ENCODE measurements at places on chromosomes 16 and 17.

DNA sequence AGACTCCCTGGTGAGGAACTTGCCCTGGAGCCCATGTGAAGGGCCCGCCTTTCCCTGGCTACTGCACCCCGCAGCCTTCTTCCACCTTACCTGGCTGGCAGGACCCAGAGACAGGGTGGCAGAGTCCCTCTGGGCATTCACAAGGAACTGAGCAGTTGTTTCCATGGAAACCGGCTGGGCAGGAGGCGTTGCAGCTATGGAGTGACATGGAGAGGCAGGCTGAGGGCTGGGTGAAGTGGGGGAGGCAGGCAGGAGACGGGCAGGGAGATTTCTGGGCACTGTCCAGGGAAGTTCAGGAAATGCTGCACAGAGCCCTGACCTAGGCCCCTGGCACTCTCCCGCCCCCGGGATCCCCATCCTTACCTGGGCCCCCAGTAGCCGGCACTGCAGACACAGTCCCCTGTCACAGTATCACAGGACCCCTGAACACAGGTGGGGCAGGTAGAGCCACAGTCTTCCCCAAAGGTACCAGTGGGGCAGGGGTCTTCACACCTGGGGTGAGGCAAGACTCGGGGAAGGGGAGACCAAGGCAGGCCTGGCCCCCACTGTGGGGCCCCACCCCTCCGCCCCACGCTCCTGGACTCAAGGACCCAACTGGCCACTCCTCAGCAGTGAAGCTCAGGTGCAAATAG, 5.9 kb downstream of the SCARF1 start:
- DNase-seq, result no peak

DNA sequence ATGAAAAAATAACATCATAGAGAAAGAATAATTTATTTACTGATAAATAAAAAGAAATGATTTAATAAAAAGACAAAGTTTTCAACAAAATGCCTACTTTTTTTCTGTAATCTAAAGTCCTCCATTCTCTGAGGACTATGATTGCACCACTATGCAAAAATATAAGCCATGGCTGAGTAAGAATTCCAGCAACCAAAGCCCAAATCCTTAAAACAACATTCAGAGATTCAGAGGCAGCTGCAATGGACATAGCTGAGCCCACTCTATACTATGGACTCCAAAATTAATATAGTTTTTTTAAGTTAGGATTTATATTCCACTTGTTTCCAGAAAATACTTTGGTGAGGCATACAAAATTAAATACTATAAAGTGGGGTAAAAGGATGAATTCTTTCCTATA, 169.5 kb upstream of the C17orf78 start:
- DNase-seq, result no peak

DNA sequence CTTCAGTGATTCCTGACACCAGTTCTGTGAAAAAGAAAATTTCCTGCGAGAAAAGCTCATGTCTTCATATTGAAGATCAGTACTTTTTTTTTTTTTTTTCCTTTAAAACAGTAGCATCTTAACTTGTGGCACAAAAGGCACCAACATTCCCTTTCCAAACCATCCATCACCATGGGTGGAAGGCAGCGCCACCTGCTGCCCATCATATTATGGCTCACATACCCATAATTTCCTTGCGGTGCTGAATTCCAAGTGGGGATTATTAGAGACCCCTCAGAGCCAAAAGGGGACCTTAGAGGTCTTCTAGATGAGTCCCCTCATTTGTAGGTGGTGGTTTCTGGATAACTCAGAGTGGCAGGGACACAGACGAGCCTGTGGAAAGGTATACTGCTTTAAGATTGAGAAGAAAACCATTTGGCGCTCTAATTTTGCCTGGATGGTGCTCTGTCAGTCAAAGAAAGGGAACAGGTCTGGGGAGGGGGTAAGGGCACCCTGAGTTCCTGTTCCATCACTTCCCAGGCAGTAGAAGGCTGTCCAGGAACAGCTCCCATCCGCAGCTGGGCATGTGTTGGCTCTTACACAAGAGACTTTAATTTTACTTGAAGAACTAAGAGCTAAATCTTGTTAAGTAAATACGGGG, 7.9 kb upstream of the SOST start:
- DNase-seq, result peak; percentile 20

- DNase-seq, result no peak
Observed at GRCh38 chr17:2076087-2076984, 21.4 kb downstream of the HIC1 start.

DNA sequence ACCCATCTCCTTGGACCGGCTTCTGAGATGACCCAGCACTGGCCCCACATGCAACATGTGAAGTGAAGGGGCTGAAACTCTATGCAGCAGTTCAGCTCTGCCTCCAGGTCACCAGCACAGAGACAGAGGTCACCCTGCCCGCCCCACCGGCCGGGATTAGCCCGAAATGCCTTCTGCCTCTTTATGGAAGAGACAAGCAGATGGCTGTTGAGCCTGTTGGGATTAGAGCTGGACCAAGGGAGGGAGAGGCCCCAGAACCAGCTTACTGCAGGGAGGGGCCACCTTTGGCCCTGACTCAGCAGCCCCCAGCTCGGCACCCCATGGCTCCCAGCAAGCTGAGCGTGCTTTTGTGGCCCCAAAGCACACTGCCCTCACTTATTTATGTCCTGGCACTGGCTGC, 5.7 kb downstream of the AIPL1 start:
- no peak for DNase-seq

- peak; percentile 75 for DNase-seq
Observed at GRCh38 chr17:44607836-44608690, 48.2 kb upstream of the MEIOC start.

DNA sequence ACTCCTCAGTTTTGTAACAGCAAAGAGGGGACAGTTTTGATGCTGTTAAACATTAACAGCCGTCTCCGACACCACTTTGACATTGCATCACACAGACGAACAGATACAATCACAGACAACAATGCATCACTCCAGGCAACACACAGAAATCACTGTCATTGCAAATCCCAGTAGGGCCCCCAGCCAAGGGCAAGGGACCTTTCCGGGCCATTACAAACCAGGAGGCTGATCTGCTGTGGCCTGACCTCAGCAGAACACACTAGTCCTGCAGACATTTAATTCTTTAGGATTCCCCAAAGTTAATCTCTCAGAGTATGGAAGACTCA, 136.2 kb upstream of the RCVRN start:
- no peak for DNase-seq

GRCh38 chr16:64238571-64238970, 883.3 kb downstream of the CDH11 start:
- DNase-seq, result no peak

DNA sequence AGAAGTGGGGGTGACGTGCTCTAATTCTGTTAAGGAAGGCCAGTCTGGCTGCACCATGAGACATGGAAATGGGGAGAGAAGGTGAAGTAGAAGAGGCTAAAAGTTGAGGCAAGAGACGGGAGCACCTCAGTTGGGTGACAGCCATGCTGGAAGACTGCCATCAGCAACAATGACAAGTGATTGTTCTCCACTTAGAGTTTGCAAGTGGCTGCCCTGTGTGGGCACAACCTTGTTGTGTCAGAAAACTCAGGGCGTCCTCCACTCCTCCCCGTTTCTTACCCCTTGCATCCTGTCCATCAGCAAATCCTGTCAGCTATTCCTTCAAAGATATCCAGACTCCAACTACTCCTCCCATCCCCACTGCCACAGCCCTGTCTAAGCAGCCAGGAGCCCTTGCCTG, 17.6 kb downstream of the CES1 start:
- DNase-seq, result no peak

DNA sequence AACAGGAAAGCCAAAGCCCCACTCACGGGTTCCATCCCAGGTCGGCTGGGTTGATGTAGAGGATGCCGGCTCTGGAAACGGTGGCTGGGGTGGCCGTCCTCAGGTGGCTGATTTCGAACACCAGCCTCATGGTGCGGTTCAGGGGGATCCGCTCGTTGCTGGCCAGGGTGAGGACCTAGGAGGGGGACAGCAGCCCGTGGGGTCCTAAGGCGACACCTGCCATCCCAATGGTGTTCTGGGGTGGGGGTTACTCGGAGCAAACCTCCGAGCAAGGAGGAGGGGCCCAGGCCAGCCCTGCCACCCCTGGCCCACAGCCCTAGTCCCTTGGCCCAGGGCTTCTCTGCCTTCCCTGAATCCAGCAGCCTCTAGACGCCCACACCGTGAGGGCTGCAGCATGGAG, 86.5 kb downstream of the DNAH17 start:
- no peak for DNase-seq
